ENCODE measurements at places on chromosomes 6 and 20. TPM values are rescaled to one million over a fixed set of nuclear protein-coding genes. Genes with fewer than 3 reads are reported as not detected.

The TMEM63B gene
- 42.1 TPM for total RNA-seq

- no peak for DNase-seq
These were observed 6.7 kb upstream of the HSF2 start for GRCh38 chr6:122392564-122393350.

DNA sequence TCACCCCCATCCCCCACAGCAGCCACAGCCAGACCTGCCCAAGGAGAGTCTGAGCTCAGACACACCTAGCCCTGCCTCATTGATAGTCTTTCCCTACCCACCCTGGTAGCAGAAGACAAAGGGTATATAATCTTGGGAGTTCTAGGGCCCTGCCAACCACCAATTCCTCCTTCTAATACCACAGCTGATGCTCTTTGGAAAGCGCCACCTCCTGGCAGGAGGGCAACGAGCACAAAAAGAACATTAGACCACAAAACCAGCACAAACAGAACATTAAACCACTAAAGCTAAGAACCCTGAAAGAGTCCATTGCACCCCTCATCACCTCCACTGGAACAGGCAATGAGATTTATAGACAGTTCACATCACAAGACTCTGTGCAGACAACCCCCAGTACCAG is 195.8 kb upstream of the FUT9 start:
- no peak for DNase-seq

DNA sequence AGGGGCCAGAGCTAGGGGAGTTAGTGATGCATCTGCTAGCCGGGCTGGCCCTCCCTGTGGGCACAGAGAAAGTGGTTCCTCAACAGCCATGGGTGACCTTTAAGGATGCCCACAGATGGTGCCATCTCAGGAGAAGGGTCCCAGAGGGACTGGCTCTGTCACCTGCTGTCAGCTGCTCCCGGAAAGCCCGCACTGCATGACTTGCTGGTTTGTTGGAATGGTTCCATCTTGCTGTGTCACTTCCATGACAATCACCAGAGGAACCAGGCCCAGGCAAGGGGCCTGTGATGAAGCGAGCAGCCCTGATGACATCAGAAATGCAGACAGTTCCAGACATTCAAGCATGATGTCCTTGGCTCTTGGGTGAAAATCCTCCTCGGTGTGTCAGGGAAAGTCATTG is 125.2 kb downstream of the PHACTR3 start:
- DNase-seq: no peak

The REM1 gene
- total RNA-seq: not detected

The GNMT gene
- not detected for total RNA-seq
